ENCODE measurements at places on chromosomes 7 and 10. TPM values are rescaled to one million over a fixed set of nuclear protein-coding genes. Genes with fewer than 3 reads are reported as not detected.
A peak's percentile ranks its signal among the peaks of the same experiment; 100 is the strongest.

GRCh38 chr10:128237710-128238109, 111.5 kb upstream of the MKI67 start:
- no peak overlapping the region for H3K4me3 ChIP-seq
- H3K27me3 ChIP-seq = peaks cover 17% of the 10 kb centered on the region

The CYP3A4 gene
- not detected for total RNA-seq

DNA sequence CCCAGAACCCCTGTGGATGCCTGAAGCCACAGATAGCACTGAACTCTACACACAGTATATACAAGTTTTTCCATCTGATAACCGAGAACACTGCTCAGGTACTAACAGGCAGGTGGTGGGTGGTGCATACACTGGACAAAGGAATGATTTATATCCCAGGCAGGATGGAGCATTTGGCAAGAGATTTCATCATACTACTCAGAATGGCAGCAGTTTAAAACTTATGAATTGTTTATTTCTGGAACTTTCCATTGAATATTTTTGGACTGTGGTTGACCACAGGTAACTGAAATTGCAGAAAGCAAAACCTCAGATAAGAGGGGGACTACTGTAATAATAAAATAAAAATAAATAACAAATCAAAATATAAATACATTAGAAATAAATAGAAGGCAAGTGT, 10.9 kb upstream of the KCNMA1 start:
- H3K36me3 ChIP-seq = peaks cover 3% of the 10 kb centered on the region
- H3K4me3 ChIP-seq = no peak overlapping the region
- H3K27ac ChIP-seq = no peak overlapping the region
- no peak for DNase-seq

- no peak overlapping the region for H3K27ac ChIP-seq
- H3K27me3 ChIP-seq = no peaks in the 10 kb centered on the region
- H3K4me3 ChIP-seq = no peak overlapping the region
Observed at GRCh38 chr7:3446786-3447185, 145.7 kb downstream of the SDK1 start.

DNA sequence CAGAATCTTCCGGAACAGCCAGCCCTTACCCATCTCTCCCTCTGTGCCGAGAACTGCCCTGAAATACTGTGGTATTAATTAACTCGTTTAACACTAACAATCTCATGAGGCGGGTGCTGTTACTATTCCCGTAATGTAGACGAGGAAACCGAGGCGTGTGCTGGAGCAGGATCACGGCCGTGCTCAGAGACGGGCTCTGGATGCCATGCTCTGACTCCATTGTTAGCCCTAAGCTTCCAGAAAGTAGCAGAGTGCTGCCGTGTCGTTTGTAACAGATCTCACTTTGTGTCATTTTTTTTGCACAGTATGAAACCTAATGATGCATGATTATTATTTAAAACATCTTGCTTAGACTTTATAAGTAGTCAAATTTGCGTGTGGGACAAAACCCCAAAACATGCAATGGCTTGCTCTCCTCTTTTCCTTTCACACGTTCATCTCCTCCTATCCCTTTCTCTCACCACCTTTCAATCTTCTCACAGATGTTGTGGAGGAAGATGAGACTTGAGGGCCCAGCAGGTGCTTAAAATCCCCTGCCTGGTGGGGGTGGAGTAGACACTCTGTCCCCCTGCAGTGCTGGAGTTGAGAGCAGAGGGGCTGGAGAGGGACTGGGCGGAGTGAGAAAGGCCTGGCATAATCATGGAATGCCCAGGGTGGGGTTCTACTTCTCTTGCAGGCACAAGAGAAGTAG, 482 bp upstream of the ACTR3C start:
- peaks cover 13% of the 10 kb centered on the region for H3K4me1 ChIP-seq
- H3K36me3 ChIP-seq = peaks cover 4% of the 10 kb centered on the region
- H3K27ac ChIP-seq = peak overlapping the region; percentile 97
- DNase-seq = no peak
- no peaks in the 10 kb centered on the region for H3K27me3 ChIP-seq

GRCh38 chr7:156478486-156478885, 162.1 kb upstream of the RNF32 start:
- H3K4me1 ChIP-seq = peaks cover 13% of the 10 kb centered on the region
- no peak overlapping the region for H3K27ac ChIP-seq
- H3K36me3 ChIP-seq = peaks cover 1% of the 10 kb centered on the region
- DNase-seq = no peak
- H3K4me3 ChIP-seq = no peak overlapping the region

DNA sequence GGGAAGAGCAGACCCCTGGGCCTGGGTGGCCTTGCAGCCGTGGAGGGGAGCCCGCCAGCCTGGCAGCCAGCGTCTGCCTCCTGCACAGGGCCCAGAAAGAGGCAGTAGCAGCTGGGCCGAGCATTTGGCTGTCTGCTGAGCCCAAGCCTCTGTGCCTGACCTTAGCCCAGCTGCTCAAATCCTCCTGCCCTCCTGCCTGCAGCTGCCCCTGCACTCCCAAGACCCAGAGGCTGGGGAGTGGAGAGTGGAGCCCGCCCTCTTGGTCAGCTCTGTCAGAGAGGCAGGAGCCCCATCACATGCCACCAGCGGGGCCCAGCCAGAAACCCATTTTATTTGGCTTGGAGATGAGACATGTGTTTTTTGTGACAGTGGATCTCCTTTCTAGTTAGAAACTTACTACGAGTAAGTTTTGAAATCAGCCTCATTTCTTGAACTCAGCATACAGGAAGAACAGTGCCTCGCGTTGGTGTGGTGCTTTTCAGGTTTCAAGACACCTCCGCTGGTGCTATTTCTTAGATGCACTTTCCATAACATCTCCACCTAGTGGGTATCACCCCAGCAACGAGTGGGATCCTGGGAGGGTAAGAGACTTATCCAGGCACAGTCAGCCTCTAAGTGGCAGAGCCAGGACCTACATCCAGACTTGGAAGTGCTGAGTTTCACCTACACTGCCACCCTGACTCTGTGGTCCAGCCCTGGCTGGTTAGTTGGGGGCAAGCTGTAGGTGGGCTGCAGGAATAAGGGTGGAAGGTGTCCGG, 477.1 kb downstream of the RPS24 start:
- no peaks in the 10 kb centered on the region for H3K36me3 ChIP-seq
- H3K4me1 ChIP-seq = no peaks in the 10 kb centered on the region
- H3K27ac ChIP-seq = no peak overlapping the region
- H3K4me3 ChIP-seq = no peak overlapping the region
- DNase-seq = no peak

Measured in progenitor cell of endocrine pancreas (in vitro differentiated cells).